ENCODE measurements at places on chromosomes 12 and 14.

- DNase-seq: peak; percentile 7
Observed at GRCh38 chr12:48924617-48925303, 532 bp downstream of the FKBP11 start.

GRCh38 chr12:91921555-91921954 is 224.1 kb downstream of the BTG1 start:
- no peak for DNase-seq

DNA sequence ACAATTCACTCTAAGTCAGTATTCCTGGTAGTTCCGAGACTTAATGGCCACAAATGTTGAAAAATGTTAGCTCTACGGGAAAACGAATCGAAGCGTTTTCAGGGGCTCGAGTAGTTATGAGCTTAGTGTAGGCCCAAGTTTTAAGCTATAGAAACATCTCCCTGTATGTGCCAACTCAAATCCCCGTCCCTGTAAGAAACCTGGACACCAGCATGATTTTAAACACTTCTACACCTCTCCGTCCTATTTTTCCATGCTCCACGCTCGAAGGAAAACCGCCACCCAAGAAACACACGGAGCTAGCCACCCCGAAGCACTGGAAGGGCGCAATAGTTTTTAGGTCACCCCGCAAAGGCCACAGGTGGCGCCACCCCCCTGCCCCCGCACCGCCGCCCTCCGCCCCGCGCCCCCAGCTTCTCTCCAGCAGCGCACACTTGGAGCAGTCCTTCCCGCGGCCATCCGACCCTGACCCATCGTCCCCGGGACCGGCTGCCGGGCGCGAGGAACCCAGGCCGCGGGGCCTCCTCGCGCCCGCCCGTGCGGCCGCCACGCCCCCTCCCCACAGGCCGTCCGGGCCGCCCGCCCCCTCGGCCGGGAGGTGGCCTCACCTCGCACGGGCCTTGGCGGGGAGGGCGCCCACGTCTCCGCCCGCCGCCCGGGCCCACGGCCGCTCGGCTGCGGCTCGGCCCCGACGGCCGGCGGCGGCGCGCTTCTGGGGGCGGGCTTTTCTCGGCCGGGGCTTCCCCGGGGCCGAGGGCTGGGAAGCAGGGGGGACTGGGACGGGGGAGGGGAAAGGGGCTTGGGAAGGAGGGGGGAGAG is 522 bp downstream of the R3HDM2 start:
- no peak for DNase-seq

DNA sequence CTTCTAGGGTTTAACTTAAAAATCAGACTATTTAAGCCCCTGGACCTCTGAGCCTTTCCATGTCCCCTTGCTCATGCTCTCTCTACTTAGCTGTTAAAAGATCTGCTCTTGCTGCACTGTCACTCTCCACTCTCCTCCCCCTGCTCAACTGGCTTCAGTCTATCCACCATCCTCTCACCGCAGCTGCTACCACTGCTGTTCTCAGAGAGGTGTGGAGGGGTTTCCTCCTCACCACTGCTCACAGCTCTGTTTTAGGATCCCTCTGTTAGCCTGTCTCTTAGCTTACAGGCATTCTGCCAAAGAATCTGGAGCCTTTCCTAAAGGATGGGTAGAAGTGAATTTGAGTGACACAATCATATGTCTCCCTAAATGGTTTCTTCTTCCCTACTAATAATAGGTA is 43.7 kb upstream of the ATP2B1 start:
- no peak for DNase-seq

GRCh38 chr12:109726511-109727038 is 12.9 kb downstream of the FAM222A start:
- no peak for DNase-seq

- peak; percentile 69 for DNase-seq
Observed at GRCh38 chr12:99810718-99811593, 163.4 kb downstream of the GARIN6 start.

DNA sequence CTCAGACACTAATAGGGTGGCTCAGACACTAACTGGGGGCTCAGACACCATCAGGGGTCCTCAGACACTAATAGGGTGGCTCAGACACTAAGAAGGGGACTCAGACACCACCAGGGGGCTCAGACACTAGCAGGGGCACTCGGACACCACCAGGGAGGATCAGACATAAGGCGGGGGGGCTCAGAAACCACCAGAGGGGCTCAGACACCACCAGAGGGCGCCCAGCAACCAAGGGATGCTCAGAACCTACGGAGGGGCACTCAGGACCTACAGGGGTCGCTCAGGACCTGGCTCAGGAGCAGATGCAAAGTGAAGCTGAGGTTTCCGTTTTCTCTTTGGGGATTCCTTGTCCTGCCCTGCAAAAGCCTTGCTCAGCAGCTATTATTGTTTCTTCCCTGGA is 448.5 kb downstream of the TMEM121 start:
- DNase-seq: peak; percentile 53

DNA sequence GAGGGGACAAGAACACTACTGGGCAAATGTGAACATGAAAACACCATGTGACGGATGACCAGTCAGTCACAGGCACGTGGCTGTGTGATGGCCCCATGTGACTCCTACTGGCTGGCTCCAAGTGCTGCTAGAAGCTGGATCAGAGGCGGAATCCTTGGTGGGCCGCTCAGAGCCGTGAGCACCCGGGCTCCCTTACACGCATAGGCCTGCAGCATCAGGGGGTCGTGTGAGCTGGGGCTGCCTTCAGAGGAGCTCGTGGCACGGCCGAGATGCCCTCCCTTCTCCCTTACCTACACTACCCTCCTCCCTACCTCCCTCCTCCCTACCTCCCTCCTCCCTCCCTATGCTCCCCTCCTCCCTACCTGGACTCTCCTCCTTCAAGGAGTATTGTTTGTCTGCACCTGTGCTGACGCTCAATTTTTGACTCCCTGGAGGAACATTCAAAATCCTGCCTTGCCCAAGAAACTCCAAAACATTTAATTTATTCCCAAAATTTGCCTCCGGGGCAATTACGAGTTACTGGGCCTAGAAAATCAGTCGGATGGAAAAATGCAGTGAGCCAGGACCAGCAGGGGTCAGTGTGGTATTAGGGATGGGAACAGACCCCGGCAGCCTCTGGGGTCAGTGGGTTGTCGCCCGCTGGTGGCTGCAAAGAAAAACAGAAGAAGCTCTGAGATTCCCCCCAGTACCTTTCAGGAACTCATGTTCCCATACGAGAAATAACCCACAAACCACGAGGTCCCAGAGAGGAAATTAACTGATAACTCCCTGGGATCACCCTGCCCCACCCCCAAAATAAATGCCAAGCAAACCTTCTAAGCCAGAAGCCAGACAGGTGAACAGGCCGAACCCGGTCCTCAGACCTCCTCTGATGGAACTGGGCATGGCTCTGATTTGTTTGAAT is 61.3 kb downstream of the C14orf132 start:
- DNase-seq: peak; percentile 70

GRCh38 chr12:83015390-83016217 is 328.9 kb downstream of the TMTC2 start:
- no peak for DNase-seq

DNA sequence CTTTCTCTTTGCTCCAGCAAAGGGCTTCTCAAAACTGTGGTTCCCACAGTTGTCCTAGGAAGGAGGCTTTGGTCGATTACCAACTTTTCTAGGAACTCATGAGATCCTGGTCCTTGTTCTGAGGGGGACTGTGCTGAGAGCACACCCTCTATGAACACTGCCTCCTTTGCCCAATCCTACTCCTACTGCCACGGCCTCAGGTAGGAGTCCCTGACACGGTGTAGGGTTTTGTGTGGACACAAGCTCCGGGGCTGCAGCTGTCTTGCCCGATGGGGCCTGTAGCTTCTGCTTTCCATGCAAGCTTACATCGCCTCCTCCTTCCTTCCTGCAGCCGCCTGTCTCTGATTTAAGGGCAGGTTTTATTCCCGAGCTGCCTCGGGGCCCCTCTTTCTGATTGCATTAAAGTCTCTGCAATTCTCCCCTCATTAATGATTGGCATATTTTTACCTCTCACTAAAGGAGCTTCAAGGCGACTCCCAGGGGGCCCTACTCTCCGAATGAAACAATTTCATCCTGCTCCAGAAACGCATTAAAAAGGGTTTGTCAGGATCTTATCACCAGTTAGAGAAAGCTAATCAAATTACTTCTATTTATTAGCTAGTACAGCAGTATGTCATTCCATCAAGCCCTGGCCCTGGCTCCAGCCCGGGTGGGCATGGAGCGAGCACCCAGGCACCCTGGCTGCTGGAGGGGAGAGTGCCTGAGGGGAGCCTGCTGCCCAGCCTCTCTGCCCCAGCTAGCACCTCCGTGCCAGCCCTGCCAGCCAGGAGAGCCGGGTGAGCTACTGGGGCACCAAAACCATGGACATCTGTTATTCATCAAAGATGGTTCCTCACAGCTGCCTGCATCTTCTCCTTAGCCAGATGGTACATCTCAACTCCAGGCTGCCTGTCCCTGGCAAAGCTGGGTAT is 38.0 kb upstream of the ESRRB start:
- no peak for DNase-seq

GRCh38 chr14:47194055-47194454 is 481.4 kb downstream of the MDGA2 start:
- DNase-seq: no peak

DNA sequence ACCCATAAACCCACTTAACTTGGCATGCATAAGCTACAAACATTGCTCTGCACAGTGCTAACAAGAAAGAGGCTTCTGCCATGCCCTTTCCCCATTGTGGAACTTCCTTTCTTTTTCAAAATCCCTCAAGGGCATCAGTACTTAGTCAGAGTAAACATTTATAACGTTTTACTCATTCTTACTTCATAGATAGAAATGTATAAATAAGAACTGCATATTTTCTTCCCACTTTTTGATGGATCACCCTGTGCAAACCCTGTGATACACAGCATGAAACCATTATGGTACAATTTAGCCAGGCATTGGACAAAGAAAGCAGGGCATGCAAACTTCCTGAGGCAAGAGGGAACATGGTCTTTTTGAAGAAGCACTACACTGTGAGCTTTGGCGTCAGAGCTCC is 113.8 kb upstream of the FOXG1 start:
- no peak for DNase-seq

GRCh38 chr12:6559500-6559899 is 3.7 kb upstream of the IFFO1 start:
- DNase-seq: no peak

- DNase-seq: no peak
Observed at GRCh38 chr12:12226187-12226586, 40.7 kb downstream of the LRP6 start.

GRCh38 chr14:52305014-52305413 is 9.1 kb upstream of the PTGER2 start:
- DNase-seq: no peak

DNA sequence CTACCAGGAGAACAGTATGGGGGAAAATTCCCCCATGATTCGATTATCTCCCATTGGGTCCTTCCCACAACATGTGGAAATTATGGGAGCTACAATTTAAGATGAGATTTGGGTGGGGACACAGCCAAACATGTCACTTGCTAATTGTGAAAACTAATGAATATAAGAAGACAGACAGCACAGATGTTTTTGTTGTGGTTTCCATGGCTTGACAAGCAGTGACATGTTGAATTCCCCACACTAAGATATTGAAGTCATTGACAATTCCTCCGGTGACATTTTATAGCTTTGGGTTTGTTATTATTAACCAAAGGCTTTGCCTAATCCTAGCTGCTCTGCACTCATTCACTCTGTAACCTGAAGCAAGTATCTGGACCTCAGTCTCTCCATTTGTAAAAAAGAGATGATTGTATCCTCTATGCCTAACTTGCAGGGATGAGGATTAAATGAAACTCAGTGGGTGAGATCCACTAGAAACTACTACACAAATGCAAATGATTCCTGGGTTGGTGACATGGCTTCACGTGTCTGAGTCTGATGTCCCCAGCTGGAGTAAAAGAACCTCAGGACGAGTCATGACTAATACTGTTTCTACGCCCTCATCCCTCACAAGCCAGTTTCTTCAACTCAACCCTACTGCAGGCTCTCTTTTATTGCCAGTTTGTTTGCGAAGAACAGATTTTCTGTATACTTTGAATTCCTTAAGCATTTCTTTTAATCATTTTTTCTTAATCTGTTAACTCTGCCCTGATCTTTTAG is 71.6 kb downstream of the ASCL1 start:
- DNase-seq: no peak

GRCh38 chr12:8665759-8666158 is 3.1 kb upstream of the MFAP5 start:
- DNase-seq: no peak

DNA sequence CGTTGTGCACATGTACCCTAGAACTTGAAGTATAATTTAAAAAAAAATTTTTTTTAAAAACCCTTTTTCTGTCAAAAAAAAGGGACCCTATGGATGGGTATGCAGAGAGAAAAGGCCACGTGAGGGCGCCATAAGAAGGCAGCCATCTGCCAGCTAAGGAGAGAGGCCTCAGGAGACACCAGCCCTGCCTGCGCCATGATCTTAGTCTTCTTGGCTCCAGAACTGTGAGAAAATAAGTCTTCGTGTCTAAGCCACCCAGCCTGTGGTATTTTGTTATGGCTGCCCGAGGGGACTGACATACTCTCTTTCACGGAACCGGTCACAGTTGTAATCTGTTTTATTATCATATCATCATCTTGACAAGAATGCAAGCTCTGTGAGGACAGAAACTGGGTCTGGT is 174.8 kb downstream of the EFCAB11 start:
- no peak for DNase-seq

- DNase-seq: no peak
Observed at GRCh38 chr12:26124446-26125399, at the start of gene BHLHE41. BHLHE41 (minus strand) TSS chr12:26125037; CDS start chr12:26124779, 258 bp downstream.

- no peak for DNase-seq
Observed at GRCh38 chr12:123813349-123813748, 51.2 kb downstream of the DNAH10 start.

DNA sequence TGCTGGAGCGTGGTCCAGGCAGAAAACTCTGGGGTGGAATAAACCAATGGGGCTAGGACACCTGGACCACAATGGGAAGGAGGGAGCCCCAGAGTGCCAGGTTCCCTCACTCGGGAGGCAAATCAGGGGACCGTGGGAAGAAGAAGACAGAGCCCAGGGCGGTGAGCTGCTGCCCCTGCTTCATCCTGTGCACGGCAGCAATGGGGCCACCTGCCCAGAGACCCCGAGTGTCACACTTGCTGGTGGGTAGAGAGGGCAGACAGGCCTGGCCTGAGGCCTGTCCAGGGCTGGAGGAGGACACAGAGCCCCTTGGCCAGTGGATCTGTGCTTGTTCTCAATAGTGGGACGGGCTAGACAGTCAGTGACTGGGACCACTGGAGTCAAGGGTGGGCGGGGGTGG is 58.2 kb downstream of the DIO3 start:
- DNase-seq: no peak

DNA sequence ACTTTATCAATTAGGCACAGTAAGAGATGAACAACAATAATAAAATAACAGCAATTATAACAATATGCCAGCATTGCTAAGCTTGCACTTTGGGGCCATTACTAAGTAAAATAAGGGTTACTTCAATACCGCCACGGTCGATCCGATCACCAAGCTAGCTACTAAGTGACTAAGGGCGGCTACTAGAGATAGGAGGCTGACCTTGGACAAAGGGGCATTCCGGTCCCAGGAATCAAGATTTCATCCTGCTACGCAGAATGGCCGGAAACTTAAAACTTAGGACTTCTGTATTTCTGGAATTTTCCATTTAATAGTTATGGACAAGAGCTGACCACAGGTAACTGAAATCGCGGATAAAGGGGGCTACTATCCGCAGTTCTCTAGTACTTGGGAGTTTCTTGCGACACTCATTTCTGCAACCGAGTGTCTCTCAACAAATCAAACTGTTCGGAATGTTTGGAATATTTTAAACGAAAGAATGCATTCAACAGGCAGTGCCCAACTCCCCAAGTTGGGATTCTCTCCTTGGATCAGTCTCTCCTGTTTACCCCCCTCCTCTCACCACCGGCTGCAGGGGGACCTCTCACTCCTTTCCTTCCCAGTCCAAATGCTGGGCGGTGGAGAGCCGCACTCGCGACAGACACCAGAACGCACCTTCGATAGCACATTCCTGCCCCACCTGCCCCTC is 650 bp downstream of the HEBP1 start:
- DNase-seq: no peak

GRCh38 chr12:128109236-128109635 is 157.7 kb upstream of the TMEM132C start:
- DNase-seq: no peak

All from NCI-H1092 (cell line).